Activated T-helper 17 cell treated with anti-CD3 and anti-CD28 coated beads, Interleukin-2, amount 50 U/mL, for 72 hours (primary cell): ENCODE measurements at places on chromosomes 2 and 18. TPM values are rescaled to one million over a fixed set of nuclear protein-coding genes. Genes with fewer than 3 reads are reported as not detected.

- ATAC-seq = peak; percentile 100
Measured at GRCh38 chr2:200922439-200922838, 33.3 kb downstream of the NIF3L1 start.

- no peak for ATAC-seq
Measured at GRCh38 chr18:48827291-48828193, 123.2 kb downstream of the SMAD7 start.

DNA sequence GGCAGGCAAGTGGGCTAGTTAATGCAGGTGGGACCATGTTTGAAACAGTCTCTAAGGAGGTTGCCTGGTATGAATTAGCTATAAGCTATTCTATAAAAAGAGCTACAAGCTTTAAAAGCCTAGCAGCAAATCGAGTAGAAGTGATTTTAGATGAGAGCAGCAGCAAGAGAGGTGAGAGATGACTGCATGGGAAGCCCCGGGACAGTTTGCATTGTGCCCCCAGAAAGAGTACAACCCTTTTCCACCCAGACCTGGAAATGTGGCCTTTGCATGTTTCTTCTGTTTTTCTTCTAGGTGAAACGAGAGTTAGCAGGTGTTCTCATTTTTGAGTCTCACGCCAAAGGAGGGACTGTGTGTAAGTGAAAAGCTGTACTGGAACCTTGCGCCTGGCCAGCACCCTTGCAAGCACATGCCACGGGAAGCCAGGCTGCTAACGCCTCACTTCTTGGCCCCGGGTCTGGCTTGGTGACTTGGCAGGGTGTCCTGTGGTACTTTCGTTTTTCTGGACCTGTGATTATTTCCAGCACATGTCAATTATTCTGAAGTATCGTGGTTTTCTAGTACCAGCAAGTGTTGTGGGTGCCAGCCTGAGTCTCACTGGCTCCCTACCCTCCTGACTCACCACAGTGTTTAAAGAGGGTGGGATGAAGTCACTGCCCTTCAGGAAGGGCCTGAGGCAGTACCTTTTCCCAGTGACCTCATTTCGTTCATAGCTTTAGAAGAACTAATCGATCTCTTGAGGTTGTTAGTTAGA lies 90.3 kb upstream of the MAP3K20 start:
- peak; percentile 74 for ATAC-seq

The CABYR gene
- total RNA-seq = 5.2 TPM

GRCh38 chr2:60808330-60808801 lies 52.3 kb downstream of the PAPOLG start:
- no peak for ATAC-seq

- peak; percentile 12 for ATAC-seq
Measured at GRCh38 chr2:219178377-219179175, 501 bp downstream of the RETREG2 start.

The C2orf92 gene
- total RNA-seq = 51.2 TPM

DNA sequence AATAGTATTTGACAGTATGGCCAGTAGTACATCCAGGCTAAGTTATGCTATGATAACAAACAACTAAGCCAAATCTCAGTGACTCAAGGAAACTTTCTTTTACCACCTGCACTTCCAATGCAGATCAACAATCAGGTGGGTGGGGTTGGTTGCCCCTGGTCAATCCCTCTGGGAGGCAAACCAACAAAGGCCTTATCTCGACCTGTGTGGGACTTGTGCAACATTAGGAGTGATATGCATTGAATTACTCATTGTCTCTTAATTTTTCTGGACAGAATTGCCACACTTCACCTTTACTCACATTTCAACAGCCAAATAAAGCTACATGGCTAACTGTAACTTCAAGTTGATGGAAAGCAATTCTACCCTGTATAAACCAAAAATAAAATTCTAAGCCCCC lies 1049.3 kb upstream of the CDH2 start:
- no peak for ATAC-seq

DNA sequence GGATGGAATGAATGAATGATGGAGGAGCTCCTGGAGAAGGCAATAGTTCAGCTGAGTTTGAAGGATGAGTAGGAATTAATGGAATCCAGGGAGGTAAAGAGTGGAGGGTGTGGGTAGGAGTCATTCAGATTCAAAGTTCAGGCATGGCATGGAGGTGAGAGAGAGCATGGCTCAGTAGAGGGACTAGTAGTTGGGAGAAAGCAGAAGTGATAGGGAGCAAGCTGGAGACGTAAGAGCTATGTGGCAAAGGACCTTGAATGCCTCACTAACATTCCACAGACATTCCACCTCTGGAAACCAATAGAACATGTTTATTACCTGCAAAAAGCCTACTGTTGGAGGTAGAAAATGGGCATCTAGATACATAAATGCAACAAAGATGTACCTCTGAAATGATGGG lies 170.1 kb downstream of the HAUS1 start:
- no peak for ATAC-seq

- ATAC-seq = no peak
Measured at GRCh38 chr2:9815076-9815475, 28.2 kb upstream of the TAF1B start.

DNA sequence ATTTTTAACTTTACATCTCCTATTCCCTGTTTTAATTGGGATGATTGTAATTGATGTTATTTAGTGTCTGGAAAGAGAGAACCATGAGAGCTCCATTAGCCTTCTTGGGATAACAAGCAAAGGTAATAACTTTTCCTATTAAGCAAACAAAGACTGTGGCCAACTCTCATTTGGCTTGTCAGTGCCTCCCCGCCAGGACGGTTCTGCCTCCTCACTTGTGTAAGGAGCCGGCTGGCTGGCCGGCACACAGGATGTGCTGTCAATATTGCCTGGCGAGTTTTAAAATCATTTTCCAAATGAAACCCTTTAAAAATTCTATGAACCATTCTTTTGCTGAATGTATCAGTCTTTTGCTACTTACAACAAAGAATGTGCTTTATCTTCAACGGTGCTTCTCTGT lies 898.3 kb downstream of the CPS1 start:
- no peak for ATAC-seq
